ENCODE measurements at places on chromosomes 2 and 18.
A peak's percentile ranks its signal among the peaks of the same experiment; 100 is the strongest.

DNA sequence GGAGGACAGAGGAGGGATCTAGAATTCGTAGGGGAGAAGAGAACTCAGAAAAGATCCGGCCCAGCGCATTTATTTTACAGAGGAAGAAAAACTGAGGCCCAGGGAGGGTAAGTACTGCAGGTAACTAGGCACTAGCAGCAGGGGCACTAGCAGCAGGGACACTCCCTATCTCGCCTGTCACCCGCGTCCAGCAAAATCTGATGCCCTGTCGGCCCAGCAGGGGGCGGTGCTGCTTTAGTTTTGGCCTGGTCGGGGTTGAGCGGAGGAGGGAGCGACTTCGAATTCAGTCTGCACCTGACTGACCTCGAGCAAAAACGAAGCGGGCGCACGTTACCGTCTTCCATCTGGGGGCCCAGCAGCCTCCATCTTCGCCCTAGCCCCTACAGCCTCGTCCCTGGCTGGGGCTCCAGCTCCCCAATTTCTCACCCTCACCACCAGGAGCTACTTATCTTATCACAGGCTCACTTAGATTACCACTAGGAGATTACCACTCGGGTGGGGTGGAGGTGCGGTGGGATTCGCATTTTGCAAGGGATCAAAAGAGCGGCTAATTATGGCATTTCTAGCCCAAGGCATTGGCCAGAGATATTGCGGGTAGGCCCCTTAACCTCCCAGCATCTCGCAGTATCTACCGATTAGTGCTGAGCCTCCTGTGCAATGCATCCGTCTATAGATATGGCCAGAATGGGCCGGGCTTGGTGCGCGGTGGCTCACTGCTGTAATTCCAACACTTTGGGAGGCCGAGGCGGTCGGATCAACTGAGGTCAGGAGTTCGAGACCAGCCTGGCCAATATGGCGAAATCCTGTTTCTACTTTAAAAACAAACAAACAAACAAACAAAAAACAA is 17.8 kb upstream of the CD8A start:
- DNase-seq, result peak; percentile 81

DNA sequence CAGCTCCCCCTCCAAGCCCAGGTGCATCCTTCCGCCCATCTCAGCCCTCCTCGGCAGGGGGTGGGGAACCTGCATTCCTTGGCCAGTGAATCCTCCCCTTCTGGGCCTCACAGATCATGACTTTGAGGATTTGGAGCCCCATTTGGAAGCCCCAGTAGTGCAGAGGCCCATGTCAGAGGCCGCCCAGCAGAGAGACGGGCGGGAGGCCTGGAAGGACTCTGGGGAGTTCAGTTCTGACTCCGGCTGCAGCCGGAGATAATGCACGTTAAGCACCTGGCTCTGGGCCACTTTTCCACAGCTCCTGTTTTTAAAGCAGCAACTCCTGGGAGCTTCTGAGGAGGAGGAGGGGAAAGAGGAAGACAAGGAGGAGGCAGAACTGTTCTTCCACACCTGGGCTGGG is 14.9 kb downstream of the ATOH8 start:
- no peak for DNase-seq

- DNase-seq, result no peak
Observed at GRCh38 chr18:29841631-29842030, 1200.9 kb downstream of the DSC3 start.

DNA sequence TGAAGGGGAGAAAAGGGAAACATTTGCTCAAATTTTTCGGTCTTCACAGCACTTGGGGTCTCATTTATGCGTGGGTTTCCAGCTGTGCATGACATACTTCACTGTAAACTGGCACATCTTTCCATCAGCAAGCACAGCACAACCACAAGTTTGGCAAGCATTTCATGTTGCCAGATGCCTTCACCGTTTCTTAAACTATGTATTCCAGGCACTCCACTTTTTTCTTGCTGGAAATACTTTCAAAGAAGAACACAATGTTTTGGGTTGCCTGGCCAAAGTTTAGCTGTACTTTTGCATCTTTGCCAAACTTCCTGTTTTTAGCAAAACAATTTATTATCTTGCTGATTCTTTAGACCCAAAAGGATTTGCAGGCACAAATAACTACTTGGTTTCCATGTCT is 194.6 kb upstream of the MEIS1 start:
- no peak for DNase-seq

DNA sequence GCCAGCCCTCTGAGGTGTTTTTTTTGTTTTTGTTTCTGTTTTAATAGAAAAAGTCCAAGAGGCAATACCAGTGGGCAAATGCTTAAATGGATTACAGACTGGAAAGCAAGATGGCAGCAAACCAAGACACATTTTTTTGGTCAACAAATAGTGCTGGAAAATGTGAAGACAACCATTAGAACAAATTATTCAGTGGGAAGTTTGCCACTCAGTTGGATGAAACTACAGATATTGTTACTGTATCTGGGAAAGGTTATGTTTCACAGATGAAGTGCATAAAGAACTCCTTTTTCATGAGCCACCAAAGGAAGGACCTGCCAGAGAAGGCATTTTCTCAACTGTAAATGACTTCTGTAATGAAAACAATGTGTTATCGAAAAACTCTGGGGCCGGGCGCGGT is 93.0 kb upstream of the ODC1 start:
- no peak for DNase-seq

GRCh38 chr2:221600388-221600787 is 28.3 kb upstream of the EPHA4 start:
- DNase-seq, result no peak

DNA sequence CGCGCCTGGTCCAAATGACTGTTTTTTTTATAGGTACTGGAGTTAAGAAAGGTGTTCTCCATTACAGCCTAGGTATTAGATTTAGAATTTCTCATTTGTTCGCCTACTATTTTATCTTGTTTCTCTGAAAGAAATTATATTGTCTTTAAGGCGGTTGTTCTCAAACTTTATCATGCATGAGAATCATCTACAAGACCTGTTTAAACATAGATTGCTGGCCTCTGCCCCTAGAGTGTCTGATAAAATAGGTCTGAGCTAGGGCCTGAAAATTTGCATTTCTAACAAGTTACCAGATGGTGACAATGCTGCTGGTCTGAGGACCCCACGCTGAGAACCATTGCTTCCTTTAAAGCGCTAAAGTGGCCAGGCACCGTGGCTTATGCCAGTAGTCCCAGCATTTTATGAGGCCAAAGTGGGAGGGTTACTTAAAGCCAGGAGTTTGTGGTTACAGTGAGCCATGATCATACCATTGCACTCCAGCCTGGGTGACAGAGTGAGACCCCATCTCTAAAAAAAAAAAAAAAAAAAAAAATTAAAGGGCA is 34.0 kb upstream of the RNF138 start:
- DNase-seq, result no peak

GRCh38 chr2:218255446-218255845 is 5.4 kb upstream of the GPBAR1 start:
- peak; percentile 77 for DNase-seq

GRCh38 chr2:120077896-120078295 is 65.0 kb downstream of the EPB41L5 start:
- DNase-seq, result peak; percentile 32

- no peak for DNase-seq
Observed at GRCh38 chr2:238391042-238391689, 35.6 kb upstream of the ASB1 start.

- DNase-seq, result no peak
Observed at GRCh38 chr2:33094303-33094702, 147.6 kb downstream of the LTBP1 start.

GRCh38 chr18:23519734-23520133 is 16.4 kb downstream of the RMC1 start:
- DNase-seq, result peak; percentile 38

DNA sequence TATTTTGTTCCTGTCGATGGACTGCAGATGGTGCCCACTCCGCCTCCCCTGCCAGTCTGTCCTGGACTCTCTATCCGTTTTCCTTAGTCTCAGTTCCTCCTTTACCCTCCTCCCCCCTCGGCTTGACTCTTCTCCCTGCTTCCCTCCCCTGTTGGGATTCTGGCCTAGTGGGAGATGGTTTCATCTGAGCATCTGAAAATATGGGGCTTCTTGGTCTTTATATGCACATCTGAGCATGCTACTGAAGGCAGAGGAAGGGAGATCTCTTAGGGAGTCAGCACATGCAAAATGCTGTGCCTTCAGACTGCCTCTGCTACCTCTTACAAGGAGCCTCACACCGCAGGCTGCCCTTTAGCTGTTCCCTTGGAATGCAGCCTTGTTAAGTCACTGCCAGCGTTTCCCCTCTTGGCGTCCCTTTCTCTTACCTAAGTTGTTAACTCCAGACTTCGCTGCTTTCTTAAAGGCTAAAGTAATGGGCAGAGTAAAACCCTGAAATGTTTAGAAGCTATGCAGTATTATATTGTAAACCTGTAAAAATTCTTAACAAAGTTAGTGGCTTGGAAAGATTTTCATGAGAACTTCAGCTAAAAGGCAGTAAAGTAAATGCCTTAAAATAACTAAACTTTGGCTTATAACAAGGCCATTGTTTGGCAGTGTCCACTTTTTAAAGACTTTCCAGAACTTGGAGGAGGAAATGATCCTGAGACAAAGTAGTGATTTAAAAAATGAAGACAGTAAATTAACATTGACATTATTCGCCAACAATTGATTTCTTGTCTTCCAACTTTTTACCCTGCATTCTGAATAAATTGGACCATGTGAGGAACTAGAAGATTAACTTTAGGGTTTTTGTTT is 49.8 kb downstream of the LDLRAD4 start:
- DNase-seq, result peak; percentile 12

GRCh38 chr2:30115141-30115980 is 31.4 kb upstream of the YPEL5 start:
- DNase-seq, result peak; percentile 89

DNA sequence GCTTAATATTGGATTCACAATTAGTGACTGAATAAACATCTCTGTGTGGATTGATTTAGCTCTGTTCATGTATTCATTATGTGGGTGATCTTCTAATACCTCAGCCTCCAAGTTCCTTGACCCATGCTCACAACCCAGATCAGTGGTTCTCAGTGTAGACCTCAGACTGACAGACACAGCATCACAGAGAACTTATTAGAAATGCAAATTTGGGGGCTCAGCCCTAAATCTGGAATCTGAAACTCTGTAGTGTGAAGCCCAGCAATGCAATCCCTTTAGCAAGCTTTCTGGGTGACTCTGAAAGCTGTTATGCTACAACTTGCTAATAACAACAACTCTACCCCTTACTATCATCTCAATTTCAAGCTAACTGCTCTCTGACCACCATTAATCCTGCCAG is 273.1 kb upstream of the FANCL start:
- no peak for DNase-seq

DNA sequence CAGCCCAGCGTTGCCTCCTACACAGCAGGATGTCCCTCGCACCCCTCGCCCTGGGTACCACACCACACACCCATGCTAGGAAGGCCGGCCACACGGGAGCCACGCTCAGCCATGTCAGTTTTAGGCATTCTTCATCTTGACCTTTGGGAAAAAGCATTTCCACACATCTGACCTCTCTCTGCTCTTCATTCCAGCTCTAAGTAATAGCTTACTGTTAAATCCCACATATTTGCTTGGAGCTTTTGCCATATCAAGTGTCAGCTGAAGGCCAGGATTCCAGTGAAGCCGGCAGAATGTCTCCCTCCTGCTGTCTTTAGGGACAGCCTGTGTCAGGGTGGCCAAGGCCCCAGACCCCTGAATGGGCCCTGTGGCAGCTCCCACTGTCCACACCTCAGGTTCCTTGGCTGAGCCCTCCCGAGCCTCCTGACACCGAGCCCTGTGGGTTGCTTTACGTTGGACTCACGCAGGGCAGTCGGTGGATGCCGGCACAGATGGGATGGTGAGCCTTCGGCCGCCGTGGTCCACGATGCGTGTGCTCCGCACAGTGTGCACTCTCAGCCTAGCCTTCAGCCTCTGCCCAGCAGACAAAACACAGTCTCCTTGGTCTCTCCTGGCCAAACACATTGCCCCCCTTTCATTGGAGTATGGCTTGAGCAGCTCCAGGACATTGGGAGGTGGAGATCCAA is 202.0 kb downstream of the SEPTIN10 start:
- DNase-seq, result no peak

GRCh38 chr18:11880586-11881304 is 27.4 kb downstream of the MPPE1 start:
- no peak for DNase-seq

DNA sequence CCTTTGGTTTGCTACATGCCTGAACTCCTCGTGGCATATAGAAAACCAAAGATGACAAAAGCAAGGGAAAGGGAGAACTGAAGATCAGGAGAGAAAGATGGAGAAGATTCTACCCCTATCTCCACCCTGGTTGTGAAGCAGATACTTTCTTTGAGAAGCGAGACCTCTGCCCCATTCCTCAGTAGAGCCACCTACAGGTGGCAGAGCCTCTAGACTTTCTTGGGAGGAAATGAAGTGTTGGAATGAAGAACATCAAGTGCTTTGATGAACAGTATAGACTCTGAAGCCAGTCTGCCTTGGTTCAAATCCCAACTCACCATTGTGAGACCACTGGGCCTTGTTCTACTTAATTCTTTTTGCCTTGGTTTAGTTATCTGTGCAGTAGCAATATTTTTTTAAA is 348.8 kb upstream of the ETAA1 start:
- no peak for DNase-seq

- DNase-seq, result no peak
Observed at GRCh38 chr2:197862246-197862955, 58.0 kb downstream of the PLCL1 start.

DNA sequence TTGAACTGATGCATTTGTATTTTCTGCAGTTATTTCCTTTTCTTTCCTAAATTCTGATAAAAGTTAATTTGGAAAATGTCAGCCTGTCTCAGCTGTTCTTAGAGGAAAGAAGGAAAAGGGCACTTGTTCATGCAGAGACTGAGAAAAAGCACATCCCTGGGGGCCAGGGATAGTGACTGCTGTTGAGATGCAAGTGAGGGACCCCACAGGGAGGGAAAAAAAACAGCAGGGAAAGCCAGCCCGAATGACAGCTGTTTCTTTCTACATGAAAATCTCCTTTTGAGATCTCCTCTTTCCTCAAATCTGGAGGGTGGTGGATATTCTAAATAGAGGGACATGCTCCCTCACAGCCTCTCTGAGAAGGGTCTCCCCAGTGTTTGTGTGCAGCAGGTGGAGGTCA is 14.0 kb upstream of the MTA3 start:
- DNase-seq, result no peak

GRCh38 chr18:76767954-76768353 is 54.4 kb upstream of the ZNF236 start:
- DNase-seq, result no peak

- peak; percentile 20 for DNase-seq
Observed at GRCh38 chr2:63790491-63790890, 51.2 kb upstream of the UGP2 start.

DNA sequence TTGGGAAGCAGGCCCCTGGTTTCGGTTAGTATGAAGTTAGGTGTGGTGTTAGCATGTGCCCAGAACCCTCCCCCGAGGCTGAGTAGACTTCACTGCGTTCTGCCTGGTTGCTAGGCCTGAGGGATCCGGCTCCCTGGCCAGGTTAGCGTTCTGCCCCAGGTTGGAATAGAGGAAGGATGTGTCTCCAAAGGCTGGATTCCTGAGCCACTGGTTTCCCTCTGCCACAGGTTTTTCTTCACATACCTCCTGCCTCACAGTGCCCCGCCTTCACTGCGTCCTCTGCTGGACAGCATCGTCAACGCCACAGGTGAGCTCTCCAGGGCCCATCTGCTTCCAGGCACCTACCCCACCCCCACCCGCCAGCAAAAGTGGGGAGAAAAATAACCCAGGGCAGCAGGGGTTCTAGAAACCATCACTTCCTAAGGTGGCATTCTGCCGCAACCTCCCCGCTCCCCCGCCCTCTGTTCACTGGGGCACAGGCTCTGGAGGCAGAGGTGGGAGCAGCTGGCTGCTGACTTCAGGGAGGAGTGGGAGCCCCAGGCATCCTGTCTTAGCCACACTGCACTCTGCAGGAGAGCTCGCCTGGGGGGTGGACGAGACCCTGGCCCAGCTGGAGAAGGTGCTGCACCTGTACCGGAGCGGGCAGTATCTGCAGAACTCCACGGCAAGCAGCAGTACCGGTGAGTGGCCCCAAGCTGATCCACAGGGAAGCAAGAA is 7.1 kb downstream of the PKDCC start:
- DNase-seq, result no peak

Data from inflammatory macrophage (primary cell).